ENCODE measurements at places on chromosomes 3 and 15.

DNA sequence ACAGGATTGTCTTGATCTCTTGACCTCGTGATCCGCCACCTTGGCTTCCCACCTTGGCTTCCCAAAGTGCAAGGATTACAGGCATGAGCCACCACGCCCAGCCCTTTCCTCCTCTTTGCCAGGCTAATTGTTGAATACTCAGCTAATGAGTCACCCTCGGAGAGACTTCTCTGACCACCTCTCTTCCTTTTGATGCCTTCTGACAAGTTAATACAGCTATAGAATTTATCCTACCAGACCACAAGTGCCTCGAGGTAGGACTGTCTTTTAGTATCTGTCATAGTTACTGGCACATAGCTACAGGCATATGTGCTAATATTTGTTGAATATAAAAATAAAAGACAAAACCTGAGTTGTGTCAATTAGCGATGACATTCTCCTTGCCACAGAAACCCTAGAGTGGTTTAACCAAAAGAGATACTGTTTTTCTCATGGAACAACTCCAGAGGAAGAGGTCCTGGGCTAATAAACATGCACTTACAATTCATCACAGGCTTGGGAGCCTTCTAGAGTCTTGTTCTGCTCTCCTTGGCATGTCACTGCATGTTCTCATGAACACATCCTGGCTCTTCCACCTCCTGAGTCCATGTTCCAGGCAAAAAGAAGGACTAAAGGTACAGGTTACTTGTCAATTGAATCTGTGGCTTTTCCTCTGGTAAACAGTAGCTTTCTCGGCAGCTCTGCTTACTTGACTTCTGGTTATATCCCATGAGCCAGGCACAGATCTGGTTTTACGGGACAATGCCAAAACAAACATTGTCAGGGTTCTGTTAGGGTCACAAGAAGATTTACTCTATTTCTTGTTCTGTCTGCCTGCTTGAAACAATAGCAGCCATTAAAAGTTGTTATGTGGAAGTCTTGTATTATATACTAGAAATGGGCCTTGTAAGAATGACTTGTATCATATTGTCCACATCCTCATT is 332.3 kb downstream of the THSD4 start:
- DNase-seq, result no peak

DNA sequence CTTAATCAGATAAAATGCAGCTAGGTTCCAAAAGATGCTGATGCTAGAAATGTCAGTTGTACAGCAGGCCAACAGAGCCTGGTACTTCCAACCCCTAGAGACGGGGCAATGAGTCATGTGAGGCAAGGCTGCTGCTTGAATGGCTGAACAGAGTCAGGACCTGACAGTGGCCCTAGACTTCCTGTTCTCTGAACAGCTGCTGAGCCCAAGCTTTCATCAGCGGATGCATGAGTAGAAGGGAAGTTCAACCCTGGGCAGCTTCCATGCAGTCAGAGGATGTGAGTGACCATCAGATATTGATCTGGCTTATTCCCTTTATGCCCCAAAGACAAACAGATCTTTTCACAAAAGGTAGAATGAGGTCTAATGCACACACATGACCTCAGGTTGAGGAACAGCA is 282.9 kb upstream of the COL8A1 start:
- no peak for DNase-seq

GRCh38 chr3:114446600-114446999 is 152.8 kb downstream of the TIGIT start:
- no peak for DNase-seq

GRCh38 chr3:178512647-178513046 is 23.6 kb upstream of the KCNMB2 start:
- DNase-seq, result no peak

DNA sequence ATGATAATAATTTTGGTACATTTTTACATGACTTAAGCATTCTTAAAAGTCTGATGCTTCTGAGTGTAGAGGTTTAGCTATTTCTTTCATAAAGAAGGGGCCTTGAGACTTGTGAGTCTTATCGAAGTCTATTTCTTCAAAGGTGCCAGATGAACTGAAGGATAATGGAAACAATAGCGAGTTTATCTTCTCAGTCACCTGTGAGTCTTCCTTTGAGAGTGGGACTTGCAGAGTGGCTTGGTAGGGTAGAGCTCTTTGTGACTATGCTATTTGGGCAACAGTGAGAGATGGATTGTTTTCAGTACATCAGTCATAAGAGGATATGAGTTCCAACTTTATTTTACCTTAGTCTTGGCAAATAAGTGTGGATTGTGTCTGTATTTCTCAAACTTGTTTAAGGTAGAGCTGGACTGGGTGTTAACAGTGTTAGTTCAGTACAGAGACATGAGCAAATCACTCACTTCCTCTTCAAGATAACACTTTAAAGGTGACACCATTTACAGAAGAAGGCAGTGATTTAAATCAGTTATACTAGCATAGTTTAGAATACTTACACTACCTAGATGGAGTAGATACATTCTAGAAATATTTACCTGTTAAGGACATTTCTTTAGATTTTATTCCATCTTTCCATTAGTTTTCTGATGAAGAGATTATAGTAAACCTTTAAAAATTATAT is 3.2 kb downstream of the AKAP13 start:
- DNase-seq, result no peak

- DNase-seq, result no peak
Measured at GRCh38 chr3:52196977-52197376, 983 bp upstream of the ALAS1 start.

DNA sequence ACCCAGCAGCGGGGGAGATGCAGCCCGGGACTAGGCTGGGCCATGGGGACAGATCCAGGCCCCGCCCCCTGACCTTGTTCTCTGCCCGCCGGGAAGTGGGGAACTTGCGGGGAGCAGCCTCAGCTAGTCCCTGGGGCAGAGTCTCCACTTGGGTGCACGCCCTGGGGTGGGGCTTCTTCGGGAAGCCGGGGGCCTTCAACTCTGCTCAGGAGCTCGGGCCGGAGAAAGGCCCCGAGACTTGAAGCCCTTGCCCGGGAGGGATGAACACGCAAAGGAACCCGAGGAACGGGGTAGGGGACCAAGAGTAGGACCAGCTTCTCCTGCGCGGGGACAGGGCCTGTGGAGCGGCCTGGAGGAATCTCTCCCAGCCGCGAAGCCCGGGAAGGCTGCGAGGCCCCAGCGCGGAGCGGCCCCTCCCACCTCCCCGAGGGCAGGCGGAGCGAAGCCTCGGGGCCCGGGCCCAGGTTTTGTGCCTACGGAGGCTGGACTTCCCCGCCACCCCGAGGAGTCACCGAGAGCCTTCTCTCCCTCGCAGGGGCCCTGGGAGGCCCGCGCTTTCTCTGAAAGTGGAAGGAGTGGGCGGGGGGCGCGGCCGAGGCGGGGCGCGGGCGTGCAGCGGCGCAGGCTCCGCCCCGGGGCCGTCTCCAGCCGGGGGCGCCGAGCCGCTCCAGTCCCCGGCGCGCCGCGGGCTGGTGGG is at the start of gene ITPKA:
ITPKA (plus strand) TSS at position 670 of the 697 bp plus-strand sequence. CDS start 54 bp downstream, outside the sequence.
- DNase-seq, result no peak

DNA sequence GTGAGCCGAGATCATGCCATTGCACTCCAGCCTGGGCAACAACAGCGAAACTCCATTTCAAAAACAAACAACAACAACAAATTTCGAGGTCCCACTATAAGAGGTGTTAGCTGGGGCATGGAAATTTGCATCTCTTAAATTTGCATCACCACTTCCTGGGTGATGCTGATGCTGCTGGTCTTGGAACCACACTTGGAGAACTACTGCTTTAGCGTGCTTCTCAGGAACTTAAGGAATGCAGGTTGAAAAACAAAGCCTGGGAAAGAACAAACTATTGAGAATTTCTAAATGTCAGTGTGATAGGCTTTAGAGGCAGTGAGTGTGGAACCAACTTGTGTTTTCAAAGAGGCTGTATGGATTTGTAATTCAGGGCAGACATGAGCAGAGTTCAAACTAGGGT is 858.4 kb upstream of the ARPP21 start:
- DNase-seq, result no peak

DNA sequence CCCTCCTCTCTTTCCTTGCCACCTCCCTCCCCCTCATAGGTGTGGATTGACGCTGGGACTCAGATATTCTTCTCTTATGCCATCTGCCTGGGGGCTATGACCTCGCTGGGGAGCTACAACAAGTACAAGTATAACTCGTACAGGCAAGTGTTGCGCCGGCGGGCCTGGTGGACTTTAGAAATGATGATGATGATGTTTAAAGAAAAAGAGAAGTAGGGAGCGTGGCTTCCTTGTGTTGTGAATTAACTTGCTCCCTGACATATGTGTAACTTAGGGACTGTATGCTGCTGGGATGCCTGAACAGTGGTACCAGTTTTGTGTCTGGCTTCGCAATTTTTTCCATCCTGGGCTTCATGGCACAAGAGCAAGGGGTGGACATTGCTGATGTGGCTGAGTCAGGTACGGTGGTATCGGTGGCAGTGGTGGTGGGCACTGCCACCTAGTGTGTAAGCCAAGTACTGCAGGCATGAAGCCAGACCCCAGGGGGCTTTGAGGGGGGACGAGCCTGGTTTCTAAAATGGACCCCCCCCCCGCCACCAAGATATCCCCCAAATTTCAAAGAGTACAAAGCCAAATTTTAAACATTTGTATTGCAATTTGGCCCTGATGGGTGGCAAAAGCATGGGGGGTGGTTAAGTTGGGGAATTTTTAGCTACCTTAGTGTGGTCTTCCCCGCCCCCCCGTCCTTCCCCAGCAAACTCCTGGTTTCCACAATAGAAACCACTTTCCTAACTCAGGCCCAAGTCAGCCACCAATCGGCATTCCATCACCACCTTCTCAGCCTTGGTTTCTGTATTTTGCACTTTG is 65.6 kb downstream of the SLC6A6 start:
- no peak for DNase-seq

DNA sequence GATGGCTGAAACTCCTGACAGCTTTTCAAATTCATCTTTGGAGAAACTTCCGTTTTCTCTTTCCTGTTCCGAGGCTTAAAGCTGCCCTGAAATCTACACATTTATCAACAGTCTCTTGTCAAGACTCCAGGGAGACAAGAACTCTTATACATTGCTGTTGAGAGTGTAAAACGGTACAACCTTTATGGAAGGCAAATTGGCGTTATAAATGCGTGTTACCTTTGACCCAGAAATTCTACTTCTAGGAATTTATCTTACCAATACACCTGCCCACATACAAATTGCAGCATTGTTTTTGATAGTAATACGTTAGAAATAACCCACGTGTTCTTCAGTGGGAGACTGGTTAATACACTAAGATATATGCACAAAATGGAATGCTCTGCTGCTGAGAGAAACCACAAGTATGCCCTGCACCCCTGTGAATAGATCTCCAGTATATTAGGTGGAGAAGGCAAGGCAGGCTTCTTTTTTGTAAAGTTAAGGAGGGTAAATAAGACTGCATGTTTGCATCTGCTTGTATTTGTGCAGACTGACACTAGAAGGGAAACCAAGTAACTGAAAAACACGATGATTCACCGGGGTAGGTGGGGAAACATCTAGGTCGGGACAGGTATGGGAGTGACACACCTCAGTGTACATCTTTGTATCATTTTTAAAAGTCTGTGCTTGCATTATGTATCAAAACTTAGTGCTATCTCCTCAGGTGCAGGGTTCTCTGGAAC is 97.5 kb downstream of the IGF1R start:
- no peak for DNase-seq

DNA sequence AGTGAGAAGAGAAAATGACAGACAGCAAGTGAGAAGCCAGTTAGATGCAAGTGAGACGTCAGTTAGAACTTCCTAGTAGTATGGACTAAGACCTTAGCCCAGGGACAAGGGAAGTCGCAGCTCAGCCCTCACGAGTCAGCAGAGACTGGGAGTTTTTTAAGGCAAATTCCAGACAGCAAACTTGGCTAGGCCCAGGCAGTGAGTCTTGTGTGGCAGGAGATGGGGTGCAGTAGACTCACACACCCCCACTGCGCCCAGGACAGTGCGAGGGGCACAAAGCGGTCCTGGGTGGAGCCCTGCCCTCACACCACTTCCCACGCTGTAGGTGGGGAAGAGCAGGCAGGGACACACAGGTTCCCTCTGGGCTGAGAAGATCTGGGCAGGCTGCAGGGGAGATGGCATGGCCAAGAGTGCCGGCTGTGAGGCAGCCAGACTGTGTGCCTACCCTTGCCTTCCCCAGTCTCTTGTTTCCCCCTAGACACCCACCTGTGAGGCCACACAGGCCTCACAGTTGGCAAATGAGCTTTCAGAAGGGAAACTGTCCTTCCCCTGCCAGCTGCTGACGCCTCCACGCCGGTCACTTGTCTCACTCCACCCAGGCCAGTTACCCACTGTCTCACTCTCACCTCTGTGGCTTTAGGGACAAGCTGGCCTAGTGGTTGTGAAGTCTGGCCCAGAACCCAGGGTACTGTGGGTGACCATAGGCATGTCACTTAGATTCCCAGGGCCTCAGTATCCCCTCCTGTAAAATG is 13.7 kb upstream of the PRKCD start:
- DNase-seq, result no peak

DNA sequence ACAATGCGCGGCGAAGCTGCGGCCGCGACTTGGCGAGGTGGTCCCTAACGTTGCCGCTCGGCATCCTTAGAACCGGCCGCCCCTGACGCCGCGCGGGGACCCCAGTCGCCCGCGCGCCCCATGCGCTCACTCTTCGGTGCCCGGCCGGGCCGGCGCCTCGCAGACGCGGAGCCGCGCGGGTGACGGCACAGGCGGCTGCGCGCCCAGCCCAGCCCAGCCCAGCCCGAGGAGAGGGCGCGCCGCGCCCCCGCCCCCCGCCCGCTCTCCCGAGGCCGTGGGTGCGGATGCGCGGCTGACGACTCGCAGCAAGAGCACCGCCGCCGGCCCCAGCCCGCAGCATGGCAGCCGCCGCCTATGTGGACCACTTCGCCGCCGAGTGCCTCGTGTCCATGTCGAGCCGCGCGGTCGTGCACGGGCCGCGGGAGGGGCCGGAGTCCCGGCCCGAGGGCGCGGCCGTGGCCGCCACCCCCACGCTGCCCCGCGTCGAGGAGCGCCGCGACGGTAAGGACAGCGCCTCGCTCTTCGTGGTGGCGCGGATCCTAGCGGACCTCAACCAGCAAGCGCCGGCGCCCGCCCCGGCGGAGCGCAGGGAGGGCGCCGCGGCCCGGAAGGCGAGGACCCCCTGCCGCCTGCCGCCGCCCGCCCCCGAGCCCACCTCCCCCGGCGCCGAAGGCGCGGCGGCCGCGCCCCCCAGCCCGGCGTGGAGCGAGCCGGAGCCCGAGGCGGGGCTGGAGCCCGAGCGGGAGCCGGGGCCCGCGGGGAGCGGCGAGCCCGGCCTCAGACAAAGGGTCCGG is 437 bp downstream of the KLF13 start:
- DNase-seq, result peak; percentile 51

GRCh38 chr3:100865442-100865841 is 127.8 kb downstream of the ABI3BP start:
- DNase-seq, result no peak

DNA sequence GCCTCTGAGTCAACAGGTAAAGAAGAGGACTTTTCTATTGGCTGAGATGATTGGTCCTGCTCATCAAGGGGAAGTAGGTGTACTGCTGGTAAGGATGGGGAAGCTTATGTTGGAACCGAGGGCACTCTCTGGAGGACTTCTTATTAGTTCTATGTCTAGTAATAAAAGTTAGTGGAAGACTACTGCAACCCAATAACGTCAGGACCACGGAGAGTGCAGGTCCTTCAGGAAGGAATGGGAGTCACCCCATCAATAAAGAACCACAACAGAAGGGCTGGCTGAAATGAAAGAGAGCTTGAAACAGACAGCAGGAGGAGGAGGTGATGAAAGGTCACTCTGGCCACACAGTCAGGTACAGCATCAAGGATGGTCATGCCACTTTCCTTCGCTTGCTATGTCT is 68.8 kb upstream of the PRR23E start:
- no peak for DNase-seq

Data from foreskin melanocyte (primary cell).